Stimulated activated CD8-positive, alpha-beta memory T cell treated with anti-CD3 and anti-CD28 coated beads, Interleukin-7, amount 100 ng/mL, for 4 hours (primary cell): ENCODE measurements at places on chromosomes 1 and 21.

- no peak for DNase-seq
Observed at GRCh38 chr1:240612811-240613210, 856 bp upstream of the GREM2 start.

DNA sequence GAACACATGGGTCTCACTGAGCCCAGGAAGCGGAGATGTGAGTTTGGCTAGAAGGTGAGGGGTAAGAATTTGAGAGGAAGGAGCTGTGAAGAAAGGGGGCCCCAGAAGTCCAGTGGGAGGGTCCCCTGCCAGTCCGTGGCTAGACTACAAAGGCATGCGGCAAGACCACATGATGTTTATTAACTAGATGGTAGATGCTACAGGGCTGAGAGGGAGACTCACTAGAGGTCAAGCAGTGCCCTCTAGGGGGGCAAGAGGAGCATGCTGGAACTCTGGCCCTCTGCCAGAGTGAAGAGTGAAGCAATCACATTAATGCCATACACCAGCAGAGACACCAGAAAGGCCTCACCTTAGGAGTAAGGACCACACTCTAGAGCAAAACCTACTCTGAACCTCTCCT lies 12.2 kb downstream of the KIAA0319L start:
- DNase-seq = no peak

DNA sequence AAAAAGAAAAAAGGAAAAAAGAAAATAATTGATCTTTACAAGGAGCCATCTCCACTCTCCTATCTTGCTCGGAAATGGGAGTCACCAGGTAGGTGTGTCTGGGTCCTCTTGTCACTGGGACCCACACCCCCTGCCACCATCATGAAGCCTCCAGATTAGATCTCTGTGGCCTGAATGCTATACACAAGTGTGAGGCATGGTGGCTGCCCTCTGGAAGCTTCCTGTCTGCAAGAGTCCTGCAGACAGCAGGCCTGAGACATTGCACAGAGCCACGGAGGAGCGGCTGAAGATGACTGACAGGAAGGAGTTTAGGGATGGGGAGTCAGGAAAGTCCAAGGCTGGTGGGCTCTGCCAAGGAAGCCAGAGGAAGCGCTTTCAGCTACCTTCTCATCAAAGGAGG lies 16.2 kb downstream of the CDK18 start:
- DNase-seq = no peak

GRCh38 chr1:41498804-41499203 lies 14.3 kb upstream of the EDN2 start:
- no peak for DNase-seq

DNA sequence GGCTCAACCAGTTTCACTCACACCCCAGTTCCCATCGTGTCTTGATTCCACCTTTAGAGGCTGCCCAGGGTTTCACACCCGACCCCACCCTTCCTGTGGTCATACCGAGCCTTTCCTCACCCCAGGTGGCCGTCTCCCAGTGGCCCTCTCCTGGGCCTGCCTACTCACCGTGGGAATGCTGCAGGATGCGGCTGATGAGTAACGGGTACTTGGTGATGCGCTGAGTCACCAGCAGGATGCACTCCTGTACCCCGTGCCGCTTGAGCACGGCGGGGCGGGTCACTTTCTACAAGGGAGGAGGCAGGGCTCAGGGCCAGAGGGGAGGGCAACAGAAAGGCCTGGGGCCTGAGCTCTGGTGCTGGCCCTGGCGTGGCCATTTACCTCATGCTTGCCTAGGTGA lies 16.4 kb downstream of the ARHGEF2 start:
- no peak for DNase-seq

DNA sequence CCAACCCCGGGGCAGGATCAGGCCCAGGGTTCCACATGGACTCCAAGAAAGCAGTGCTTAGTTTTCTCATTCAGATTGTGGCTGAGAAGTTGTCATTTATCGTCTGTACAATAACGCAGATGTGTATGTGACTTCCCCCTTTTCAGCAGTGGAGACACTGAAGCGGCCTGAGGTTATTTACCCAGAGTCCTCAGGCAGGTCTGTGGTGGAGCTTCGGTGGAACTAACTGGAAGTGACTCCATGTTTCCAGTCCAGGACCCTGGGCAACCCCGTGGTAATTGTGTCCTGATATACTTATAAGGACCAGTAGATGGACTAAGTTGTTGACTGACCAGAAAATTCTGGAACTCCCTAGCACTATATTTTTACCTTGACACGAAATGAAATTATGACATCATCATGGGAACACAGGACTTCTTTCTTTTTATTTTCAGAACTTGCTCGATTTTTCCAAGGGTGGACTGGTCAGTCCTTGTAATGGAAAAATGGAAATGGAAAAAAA lies 1.0 kb upstream of the IER5 start:
- DNase-seq = no peak

- DNase-seq = no peak
Observed at GRCh38 chr1:76425201-76426145, 350.9 kb downstream of the ST6GALNAC3 start.

DNA sequence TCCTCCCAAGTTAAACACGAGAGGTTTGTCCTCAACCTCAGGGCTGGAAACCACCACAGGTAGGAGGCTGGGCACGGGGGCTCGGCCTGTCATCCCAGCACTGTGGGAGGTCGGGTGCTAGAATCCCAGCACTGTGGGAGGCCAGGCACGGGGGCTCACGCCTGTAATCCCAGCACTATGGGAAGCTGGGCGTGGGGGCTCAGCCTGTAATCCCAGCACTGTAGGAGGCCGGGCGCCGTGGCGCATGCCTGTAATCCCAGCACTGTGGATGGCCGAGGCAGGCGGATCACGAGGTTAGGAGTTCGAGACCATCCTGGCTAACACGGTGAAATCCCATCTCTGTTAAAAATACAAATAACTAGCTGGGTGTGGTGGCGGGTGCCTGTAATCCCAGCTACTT lies 6.7 kb upstream of the CDK11A start:
- no peak for DNase-seq

- no peak for DNase-seq
Observed at GRCh38 chr1:108208724-108209446, 8.7 kb upstream of the SLC25A24 start.

- no peak for DNase-seq
Observed at GRCh38 chr1:248904437-248905216, 1.4 kb upstream of the PGBD2 start.

GRCh38 chr1:117842408-117843170 lies 86.8 kb downstream of the GDAP2 start:
- no peak for DNase-seq

GRCh38 chr1:77040826-77041225 lies 173.5 kb downstream of the ST6GALNAC5 start:
- no peak for DNase-seq

GRCh38 chr1:157993918-157994605 lies 617 bp downstream of the KIRREL1 start:
- no peak for DNase-seq

GRCh38 chr1:156928043-156928602 lies 7.7 kb downstream of the LRRC71 start:
- DNase-seq = no peak

- DNase-seq = no peak
Observed at GRCh38 chr1:204094313-204094729, 21.4 kb downstream of the SOX13 start.

DNA sequence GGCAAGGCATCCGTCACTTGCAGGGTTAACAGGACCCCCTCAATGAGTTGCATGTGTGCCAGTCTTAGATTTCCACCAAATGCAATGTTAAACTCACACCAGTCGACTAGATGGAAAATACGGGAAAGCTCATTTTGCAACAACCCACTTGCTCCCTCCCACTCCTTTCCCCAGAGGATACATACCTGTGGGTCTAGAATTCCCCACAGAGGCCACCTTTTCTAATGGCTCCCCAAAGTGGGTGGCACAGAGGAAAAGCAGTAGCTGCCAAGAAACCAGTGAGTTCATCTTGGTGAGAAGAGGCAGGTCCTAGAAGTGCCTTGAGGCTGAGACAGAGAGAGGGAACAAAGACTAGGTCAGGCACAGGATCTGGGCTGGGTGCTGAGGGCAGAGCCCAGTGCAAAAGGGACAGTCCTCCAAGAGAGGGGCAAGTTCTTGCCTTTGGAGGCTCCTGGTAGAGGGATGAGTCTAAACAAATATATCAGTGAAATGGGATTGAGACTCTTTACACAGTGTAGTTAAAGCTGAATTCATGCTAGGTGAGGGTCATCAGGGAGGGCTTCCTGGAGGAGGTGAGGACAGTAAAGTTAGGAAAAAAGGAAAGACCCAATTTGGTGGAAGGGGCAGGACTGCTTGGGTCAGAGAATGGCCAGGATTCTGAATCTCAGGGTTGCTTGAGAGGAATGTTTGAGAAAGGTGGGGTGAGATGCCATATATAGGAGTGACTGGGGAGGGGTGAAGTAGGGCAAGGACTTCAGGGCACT lies 3.5 kb downstream of the KISS1 start:
- no peak for DNase-seq

DNA sequence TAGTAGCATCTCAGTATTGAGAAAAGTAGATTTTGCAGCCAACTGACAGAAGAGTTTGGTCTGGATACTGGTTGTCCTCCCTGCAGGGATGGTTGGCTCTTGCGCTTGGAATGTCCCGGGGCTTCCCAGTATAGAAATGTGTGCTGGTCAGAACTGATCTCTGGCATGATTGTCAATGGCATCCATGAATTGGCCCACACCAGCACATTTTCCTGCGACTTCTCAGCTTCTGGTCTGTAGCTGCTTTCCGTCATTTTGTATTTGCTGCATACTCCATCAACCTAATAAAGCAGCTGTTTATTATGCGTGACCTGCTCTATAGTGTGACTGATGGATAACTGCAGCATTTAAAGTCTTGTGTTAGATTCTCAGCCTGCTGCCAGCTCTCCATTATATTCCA lies 203.7 kb downstream of the S1PR1 start:
- no peak for DNase-seq

- DNase-seq = no peak
Observed at GRCh38 chr1:18869847-18870594, 10.6 kb upstream of the TAS1R2 start.

- no peak for DNase-seq
Observed at GRCh38 chr21:28640326-28640725, 352.4 kb downstream of the LTN1 start.

DNA sequence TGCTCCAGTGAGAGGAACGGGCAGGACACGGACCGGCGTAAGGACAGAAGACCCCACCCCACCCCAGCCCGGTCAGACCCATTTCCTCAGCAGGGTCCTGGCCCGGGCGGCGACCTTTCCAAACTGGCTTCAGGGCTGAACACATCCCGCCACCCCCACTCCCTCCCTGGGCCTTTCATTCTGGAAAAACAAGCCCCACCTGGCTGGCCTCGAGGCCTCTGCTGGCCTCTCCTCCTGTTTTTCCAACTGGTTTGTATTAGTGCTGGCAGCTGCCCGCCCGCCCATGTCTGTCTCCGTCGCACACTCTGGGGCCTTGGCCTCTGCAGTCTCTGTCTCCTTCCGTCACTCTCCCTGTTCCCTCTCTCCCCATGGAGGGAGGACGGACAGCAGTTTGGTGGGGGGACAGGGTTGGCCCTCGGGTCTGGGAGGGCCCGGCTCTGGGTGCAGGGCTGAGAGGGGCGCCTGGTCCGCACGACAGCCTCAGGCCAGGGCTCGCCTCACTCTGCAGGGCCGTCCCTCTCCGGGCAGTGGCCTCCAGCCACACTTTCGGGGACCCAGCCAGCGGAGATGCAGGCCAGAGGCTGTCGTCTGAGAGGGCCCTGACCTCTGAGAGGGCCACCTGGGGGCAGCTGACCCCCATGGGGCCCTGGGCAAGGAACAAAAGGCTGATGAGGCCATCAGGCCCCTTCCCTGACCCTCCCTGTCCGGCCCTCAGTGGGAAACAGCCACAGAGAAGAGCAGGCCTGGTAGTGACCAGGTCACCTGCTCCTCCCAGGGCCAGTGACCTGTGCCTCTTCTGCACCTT lies 1.5 kb upstream of the MXRA8 start:
- DNase-seq = no peak
